ENCODE measurements at places on chromosomes 7 and 10.

DNA sequence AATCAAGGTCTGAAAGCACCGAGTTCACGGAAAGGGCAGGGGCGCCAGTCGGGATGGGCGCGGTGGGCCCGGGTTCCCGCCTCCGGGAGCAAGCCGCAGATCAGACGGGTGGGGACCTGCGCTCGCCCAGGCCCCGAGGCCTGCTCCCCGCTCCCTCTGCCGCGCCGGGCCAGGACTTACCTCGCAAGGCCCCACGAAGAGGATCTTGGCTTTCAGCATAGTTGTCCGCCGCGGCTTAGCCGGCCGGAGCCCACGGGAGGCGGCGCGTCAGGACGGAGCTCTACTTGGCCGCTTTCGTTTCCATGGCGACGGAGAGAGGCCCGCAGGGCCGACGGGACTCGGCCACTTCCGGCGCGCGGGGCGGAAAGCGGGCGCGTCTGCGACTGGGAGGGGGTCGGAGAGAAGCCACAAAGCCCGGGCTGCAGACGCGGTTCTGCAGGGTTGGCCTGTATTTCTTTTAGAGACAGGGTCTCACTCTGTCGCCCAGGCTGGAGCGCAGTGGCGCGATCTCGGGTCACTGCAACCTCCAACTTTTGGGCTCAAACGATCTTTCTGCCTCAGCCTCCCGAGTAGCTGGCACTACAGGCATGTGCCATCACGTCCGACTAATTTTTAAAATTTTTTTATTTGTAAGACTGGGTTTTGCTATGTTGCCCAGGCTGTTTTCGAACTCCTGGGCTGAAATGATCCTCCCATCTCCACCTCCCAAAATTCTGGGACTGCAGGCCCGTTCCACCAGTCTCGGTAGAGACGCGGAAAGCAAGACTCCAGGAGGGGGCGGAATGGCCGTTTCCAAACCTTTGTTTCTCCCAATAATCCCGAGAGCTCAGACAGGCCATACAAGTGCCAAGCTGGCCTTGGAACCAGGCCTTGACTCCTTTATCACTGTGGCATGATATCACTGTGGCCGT, at the start of gene IFT22:
Gene IFT22, minus strand, starts transcription at position 322 of the 911 bp plus-strand sequence. Its CDS starts 103 bp downstream, at position 219.
- DNase-seq, result peak; percentile 95

- DNase-seq, result no peak
These were observed 7.9 kb downstream of the ENTPD7 start for GRCh38 chr10:99667108-99667751.

DNA sequence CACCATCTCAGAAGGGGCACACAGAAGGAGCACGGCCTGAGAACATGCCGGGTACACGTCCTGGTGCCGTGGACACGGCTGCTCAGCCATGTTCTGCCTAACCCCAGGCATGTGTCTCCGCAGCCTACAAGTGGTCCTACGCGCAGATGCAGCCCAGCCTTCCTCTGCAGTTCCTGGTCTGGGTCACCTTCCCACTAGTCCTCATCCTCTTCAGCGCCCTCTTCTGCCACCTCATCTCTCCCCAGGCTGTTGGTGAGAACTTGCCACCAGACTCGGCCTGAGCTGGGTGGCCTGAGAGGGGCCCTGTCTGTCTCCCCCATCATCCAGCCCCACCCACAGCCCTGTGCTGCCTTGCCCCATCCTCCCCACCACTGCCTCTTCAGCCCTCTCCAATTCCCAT, 5.3 kb downstream of the CLCN1 start:
- DNase-seq, result no peak

DNA sequence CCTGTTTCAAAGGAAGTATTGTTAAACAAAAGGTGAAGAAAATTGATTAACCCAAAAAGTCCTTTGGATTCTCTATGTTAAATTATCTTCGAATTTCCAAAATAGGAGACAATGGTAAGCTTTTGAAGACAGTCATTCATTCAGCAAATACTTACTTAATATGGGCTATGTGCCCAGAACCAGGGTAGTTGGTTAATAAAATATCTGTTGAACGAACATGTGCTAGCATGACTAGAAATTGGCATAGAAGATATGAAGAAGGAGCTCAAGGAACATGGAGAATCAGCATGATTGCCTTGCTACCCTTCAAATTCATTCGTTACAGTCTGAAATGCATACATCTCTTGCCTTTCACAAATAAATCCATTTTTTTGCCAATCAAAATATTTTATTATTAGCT, 123.1 kb upstream of the RHEB start:
- no peak for DNase-seq

- no peak for DNase-seq
These were observed 23.6 kb downstream of the FKBP6 start for GRCh38 chr7:73351447-73352167.

- DNase-seq, result no peak
These were observed 734.6 kb upstream of the SORCS1 start for GRCh38 chr10:107899075-107899474.

DNA sequence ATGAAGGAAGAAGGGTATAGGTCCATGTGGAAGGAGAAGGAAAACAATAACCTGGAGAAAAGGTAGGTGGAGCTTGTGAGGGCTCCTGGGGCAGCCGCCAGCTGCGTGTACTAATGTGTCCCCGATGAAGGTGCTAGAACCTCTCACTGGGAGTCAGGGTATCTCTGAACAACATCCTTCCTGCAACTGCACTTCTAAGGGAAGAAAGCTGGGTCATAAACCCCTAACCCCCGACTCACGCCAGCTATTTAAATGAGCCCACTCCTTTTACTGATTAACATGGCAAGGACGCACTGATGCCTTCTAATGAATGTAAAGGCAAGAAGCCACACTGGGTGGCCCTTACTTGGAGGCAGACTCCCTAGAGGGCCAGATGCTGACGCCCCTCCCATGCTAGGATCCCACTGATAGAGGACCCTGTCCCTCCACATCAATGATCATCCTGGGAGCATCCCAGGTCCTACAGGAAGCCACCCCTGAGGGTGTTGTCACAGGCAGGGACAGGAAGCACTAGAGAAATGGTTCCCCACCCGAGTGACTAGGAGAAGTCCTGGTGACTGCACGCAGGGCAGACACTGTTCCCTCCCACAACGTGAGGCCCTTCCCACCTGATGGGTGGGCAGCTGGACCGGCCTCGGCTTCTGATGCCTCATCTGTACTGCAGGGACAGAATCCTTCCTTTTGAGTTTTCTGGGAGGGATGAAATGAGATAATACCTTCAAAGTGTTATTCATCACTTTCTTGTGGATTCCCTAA, 20.4 kb downstream of the JCAD start:
- no peak for DNase-seq

DNA sequence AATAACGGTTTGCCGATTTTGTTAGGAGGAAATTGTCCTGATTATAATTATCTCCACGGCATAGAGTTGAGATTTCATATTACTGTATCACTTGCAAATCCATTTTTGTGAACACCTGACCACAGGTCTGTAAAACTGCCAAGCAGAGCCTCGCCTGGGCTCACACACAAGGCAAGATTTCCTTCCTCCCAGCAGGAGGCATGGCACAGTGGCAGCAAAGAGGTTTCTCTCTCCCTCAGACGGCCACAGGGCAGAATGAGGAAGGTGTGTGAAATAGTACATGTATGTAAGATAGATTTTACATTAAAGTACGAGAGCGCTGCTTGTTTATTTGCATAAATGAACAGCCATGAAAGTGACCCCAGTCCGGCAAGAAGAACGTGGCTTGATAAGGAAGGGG, 130.1 kb downstream of the CELF2 start:
- peak; percentile 61 for DNase-seq

GRCh38 chr7:100115026-100115425, 4.1 kb downstream of the TAF6 start:
- no peak for DNase-seq

GRCh38 chr10:58435297-58435985, 50.2 kb downstream of the TFAM start:
- DNase-seq, result peak; percentile 29

- DNase-seq, result no peak
These were observed 256.9 kb downstream of the WDR11 start for GRCh38 chr10:121108051-121108450.

GRCh38 chr7:115980159-115980558, 50.4 kb downstream of the TFEC start:
- peak; percentile 70 for DNase-seq

- no peak for DNase-seq
These were observed 207.5 kb downstream of the PAXIP1 start for GRCh38 chr7:154795437-154795836.

- no peak for DNase-seq
These were observed 379.7 kb downstream of the RPS24 start for GRCh38 chr10:78413076-78414055.

- DNase-seq, result no peak
These were observed 73.4 kb upstream of the LAMB4 start for GRCh38 chr7:108203537-108203936.

DNA sequence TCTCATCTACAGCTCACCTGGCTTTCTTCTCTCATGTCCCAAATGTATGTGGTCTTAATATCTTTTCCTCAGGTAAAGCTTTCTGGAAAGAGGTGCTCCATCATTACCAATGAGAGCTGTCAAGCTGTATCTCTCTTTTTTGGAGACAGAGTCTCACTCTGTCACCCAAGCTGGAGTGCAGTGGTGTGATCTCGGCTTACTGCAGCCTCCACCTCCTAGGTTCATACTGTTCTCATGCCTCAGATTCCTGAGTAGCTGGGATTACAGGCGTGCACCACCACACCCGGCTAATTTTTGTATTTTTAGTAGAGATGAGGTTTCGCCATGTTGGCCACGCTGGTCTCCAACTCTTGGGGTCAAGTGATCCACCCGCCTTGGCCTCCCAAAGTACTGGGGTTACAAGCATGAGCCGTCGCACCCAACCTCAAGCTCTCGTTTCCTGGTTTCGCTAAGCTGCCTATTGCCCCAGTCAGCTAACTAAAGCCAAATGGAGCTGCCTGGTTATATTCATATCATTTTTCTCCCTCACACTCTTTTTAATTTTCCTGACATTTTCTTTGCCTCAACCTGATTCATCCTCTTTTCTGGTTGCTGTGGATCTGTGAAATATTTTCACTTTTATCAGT, 60.5 kb downstream of the SUFU start:
- DNase-seq, result no peak

DNA sequence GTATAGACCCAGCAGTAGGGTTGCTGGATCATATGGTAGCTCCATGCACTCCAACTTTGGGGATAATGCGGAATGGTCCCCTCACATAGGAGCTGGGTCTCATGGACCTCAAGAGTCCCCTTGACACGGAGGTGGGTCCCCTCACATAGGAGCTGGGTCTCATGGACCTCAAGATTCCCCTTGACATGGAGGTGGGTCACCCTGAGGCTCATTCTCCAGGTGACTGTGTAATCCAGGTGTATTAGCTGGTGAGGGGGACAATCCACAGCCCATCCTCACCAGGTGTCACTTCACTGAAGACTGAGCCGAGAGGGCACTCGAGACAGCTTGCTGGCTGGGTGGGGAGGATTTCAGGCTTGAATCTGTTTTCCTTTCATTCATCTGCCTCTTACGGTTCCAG, 121.9 kb downstream of the PTPN20 start:
- DNase-seq, result no peak

DNA sequence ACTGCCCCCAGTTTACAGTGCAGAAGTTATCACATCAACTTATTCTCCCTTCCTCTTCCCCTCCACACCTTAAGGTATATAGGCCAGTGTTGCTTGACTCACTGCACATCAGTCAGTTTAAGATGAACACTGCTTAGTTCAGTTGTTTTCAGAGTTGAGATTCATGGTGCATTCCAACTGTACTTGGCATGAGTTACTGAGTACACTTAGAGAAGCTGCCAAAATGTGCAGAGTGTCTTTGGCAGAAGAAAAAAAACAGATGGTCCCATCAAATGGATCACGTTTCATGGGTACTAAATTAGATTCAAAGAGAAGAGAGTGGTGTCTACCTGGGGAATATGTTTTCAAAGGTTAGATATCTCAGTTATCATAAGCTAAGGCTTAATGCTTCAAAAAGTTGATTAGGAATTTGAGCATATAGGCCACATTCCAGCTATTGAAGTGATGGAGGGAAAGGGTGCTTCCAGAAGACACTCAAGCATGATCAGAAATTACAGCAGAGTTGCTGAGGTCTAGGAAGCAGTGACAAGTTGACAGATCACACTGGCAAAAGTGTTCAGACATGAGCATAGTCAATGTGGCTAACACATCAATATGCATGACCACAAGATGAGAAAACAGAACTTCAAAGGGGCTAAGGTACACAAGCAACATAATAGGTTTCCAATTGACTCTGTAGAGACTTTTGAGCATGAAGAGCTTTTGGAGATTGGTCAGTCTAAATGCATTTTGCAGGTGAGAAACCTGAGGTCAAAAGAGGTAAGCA, 579.2 kb upstream of the CELF2 start:
- no peak for DNase-seq

- no peak for DNase-seq
These were observed 110.4 kb downstream of the OSBPL3 start for GRCh38 chr7:24869572-24869971.

GRCh38 chr10:69976795-69977546, 75.7 kb upstream of the MACROH2A2 start:
- no peak for DNase-seq

DNA sequence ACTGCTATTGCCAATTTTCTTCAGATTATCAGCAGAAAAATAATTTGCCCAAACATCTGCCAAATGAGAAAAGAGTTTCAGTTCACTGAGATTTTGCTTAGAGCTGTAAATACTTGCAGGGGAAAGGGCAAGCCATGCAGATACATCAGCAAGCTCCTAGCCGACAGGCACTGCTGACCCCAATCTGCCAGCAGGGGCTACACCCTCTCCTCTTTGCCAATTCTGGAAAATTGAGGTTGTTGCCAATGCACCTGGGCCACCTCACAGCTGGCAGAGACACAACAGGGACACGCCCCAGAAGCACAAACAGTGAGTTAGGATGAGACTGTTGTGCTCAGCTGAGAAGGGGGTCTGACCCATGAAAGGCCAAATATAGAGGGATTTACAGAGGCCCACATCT, 129.5 kb upstream of the MYO3A start:
- no peak for DNase-seq

DNA sequence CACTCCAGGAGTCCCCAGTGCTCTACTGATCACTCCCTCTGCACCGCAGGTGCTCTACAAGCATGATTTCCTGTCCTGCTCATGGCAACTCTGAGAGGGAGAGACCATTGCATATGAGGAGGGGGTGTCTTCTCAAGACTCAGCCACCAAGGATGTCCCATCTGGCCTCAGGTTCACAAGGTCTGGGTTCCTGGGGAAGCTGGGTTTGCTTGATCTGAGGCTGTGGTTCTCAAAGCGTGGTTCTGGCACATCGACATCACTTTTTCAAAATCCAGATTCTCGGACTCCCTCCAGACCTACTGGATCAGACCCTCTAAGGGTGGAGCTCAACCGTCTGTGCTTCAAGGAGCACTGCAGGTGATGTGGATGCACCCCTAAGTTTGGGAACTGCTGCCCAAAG, 247.5 kb downstream of the PLXNA4 start:
- DNase-seq, result no peak

DNA sequence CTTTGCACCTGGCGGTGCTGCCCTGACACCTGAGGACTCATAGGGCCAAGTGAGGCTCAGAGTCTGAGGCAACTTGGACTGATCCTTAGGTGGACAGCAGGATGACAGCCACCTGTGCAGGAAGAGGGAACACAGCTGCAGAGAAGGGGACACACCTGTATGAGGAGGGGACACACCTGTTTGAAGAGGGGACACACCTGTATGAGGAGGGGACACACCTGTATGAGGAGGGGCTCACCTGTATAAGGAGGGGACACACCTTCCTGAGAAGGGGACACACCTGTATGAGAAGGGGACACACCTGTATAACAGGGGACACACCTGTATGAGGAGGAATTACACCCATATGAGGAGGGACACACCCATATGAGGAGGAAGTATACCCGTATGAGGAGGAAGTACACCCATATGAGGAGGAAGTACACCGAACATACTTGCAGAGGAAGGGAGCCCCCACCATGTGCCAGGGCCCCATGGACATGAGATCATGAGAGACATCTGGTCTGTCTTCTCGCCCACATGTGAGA, 285.9 kb downstream of the ADARB2 start:
- DNase-seq, result no peak

GRCh38 chr10:69892406-69892805, 90.7 kb downstream of the COL13A1 start:
- DNase-seq, result no peak

Measured in inflammatory macrophage treated with lipopolysaccharide for 4 hours (primary cell).